ENCODE measurements at places on chromosomes 7 and 10.

GRCh38 chr10:96254976-96255375, 16.4 kb downstream of the BLNK start:
- no peak for DNase-seq

- no peak for DNase-seq
These were observed 683.1 kb upstream of the POM121L12 start for GRCh38 chr7:52352013-52352981.

DNA sequence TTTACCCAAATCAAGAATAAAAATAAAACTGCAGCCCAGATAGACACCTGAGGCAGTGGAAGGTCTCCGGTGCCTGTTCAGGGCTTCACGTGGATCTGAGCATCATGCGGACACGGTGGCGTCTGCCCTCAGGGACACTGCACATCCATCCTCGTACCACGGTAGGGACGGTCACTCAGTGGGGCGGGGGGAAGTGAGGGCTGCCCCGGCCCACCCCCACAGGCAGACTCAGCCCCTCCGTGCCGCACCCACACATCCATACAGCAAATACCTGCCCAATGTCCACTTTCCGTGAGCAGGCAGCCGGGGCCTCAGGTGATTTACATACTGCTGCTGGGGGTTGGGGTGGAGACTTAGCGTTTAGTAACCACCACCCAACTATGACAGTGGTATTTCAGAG, 207.8 kb downstream of the DIP2C start:
- no peak for DNase-seq

DNA sequence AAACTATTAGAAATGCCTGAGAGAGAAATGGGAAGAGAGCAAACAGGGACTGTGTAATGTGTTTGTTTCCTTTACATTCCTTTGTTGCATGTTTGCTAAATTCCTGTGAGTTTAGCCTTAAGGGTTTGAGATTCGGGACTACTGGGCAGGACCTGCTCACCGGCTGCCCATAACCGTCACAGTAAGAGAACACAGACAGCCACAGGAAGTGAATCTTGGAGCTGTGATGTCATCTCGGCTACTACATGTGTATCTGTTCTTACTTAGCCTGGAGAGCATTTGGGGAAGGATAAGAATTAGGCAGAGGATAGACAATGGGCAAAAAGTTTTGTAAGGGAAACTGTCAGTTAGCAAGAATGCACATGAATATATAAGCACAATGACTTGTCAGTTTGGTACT, 485.1 kb upstream of the KLF6 start:
- no peak for DNase-seq

GRCh38 chr10:132644527-132645246, 107.1 kb downstream of the INPP5A start:
- no peak for DNase-seq

- DNase-seq, result no peak
These were observed 155.9 kb upstream of the ASAH2 start for GRCh38 chr10:50407076-50407801.

DNA sequence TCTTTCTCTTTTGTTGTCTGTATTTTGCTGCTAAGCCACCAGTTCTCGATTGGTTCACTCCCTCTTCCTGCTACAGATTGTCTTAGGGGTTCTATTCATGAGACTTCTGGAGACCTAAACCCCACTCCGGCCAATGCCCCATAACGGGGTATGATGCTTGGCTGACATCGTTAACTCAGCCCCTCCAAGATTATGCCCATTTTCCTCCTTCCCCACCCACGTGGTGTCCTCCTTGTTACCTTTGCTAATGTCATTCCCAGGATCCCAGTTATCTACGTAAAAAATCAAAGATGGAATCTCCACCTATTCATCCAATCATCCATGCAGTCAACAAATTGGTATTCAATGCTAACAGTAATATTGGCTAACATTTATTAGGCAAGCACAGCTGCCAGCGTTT, 228.3 kb downstream of the CAMK1D start:
- no peak for DNase-seq

DNA sequence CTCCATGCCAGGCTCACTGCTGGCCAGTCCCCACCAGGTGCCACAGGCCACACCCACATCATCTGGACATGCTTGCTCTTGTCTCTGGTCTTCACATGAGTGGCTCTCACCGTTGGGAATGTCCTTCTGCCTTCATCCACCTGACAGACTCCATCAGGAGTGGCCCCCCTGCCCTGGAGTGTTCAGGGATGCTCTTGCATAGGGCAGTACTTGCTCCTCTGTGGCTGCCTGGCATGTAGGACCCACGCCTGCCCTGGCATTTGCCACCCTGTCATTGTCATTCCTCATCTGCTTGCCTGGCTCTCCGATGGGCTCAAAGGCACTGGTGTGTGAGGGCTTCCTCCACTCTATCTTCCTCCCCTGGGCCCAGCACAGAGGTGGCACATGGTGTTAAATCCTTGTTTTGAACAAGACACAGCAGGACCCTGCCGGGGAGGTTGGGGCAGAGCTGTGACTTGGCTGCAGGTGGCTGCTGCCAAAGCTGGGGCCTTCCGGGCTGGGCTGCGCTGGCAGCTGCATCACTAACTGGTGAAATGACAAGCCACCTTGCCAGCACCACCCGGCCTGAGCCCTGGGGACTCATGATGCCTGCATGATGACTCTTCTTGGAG, 1.8 kb downstream of the SH2D4B start:
- DNase-seq, result no peak

DNA sequence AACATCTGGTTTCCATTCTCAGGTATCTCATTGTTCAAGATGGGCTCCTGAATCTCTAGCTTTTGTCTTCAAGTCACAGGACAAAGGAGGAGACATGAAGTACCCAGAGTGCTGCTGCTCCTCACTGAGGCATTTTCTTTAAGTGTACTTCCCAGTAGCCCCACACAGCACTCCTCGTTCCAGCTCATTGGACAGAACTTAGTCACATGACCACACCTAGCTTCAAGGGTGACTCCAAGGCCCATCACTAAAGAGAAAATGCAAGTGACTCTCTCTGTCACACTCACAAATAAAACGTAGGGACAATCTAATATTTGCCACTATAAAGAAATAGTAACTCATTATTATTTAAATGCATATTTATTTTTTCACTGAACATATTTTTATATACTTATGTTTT, 58.3 kb upstream of the NEUROD6 start:
- no peak for DNase-seq

DNA sequence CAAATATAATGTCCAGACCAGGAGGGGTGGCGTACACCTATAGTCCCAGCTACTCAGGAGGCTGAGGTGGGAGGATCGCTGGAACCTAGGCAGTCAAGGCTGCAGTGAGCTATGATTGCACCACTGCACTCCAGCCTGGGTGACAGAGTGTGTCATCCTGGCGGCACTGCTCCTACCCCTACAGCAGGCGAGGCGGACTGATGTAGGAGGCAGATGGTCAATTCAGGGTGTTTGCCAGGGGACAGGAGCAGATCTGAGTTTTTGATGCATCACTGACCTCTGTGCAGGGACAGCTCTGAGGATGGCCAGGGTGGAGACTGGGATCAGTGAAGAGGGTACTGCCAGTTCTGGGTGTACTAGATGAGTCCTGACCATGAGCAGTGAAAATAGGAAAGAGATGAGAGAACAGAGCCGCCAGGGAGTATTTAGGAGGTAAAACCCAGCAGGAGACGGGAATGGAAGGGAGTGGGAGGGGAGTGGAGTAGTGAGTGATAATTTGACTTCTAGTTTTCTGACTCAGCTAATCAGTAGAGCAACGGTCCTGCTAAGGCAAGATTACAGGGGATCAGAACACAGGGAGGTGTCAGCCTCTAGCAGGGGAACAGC, 75.3 kb downstream of the HIP1 start:
- DNase-seq, result no peak

- DNase-seq, result no peak
These were observed 48.4 kb upstream of the SEMA3C start for GRCh38 chr7:80967071-80967916.

- DNase-seq, result no peak
These were observed 1.2 kb downstream of the TSPAN12 start for GRCh38 chr7:120856621-120857352.

DNA sequence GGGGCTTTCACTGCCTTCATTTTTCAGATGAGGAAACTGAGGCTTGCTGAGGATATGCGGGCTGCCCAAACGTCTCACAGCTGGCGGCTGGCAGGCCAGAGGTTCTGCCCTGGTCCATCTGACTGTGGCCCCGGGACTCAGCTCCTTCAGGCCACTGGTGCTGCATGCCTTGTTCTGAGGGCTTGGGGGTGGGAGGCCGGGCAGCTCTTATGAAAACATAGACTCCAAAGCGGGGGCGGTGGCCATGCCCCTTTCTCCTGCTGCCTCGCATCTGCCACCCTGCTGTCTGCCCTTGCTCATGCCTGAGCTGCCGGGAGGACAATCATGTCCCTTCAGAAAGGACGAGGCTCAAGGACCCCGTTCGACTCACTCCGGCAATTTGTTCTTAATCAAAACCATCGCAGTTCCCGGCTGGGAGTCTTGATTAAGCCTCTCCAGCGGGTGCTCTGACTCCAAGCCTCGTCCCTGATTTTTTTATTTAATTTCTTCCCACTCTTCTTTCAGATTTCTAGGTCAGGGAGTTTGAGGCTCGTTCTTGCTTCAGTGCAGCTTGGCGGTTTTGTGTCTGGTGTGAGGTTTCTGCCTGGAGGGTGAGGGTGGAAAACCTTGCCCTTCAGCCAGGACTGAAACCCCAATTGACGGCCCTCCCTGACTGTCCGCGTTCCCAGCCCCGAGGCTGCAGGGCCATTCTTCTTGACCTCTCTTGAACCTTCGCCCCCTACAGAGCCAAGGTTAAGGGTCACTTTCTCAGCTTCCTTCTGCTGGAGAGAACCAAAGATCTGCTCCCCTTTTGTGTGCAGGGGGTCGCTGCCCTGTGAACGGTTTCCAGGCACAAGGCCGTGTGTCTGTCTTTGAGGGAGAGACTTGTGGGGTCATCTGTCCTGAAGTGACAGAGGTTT, 120.8 kb downstream of the DNAJB6 start:
- no peak for DNase-seq

GRCh38 chr10:3902054-3902808, 117.2 kb upstream of the KLF6 start:
- DNase-seq, result no peak
